ENCODE measurements at places on chromosomes 4 and X.
A peak's percentile ranks its signal among the peaks of the same experiment; 100 is the strongest.

DNA sequence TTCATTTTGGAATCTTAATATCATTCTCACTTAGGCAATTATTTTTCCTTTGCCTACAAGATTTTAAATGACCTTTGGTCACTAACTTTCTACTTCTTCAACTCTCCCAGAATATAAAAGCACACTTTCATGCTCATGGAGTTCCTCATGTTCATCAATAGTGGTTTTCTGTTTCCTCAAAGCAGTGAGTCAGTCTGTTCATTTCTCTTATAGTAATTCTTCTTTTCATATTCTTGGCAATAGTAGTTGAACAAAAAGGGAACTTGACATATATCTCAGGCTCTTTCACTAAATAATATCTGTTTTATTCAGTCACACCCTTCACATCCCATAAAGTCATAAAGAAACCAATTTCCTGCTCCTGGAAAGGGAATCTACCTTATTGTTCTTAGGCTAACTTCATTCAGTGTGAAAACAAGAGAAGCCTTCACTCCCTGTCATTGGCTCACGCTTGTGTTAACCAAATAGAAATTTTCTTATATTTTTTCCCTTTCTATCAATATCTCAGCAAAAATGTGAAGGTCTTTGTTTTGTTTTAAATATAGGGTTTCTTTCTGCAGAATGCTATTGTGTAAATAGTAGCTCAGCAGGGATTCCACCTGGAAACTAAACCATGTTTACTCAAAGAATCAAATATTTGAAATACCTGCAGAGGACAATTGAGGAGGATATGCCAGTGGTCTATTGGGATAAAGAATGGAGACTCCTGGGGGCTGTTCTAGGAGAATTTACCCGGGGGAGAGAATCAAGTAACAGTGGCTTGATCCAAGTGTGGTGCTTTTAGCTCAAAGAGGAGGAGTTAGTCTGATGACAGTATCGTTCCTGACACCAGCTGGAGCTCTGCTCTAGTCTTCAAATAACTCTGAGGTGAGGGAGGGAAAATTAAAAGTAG, 13.4 kb upstream of the TNIP3 start:
- DNase-seq, result no peak

- DNase-seq, result no peak
These were observed 45.6 kb upstream of the CHRNA9 start for GRCh38 chr4:40289366-40290188.

GRCh38 chr4:119971431-119972084, 95.1 kb downstream of the MAD2L1 start:
- DNase-seq, result no peak

DNA sequence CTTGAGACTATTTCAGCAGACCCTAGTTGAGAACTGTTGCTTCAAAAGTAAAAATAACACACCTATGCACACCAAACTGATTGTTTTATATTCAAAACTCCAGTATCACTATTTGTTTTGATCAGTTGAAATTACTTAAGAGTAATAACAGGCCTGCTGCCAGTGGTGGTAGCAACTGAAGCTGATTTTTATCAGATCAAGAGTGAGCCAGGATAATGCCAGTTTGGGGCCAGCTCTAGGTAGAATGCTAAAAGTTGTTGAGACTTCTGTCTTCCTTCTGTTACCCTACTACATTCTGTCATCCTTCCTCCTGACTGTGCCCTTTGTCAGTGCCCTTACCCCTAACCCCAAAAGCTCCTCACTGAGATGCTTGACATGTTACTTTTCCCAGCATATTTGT, 228.7 kb upstream of the SPRY1 start:
- no peak for DNase-seq

GRCh38 chr4:5562476-5562875, 145.9 kb downstream of the EVC2 start:
- no peak for DNase-seq

GRCh38 chr4:116005806-116006088, 892.3 kb upstream of the NDST4 start:
- DNase-seq, result no peak

DNA sequence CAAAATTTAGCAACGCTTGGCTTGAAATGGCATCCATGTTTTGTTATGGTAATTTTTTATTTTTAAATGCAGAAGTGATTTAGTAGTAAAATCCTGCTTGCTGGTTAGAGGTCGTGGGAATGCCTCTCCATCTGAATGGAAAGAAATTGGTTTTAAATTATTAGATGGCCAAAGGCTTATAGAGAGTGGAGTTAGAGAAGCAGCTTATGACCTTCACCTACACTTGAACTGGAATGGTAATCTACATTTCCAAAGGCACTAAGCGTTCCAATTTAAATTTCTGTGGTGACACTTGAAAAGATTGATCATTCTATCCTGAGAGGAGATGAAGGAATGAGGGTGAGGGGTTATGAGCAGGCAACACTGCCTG, 280.7 kb downstream of the RAPGEF2 start:
- no peak for DNase-seq

- DNase-seq, result no peak
These were observed 15.7 kb downstream of the FHL1 start for GRCh38 chrX:136162827-136163570.

DNA sequence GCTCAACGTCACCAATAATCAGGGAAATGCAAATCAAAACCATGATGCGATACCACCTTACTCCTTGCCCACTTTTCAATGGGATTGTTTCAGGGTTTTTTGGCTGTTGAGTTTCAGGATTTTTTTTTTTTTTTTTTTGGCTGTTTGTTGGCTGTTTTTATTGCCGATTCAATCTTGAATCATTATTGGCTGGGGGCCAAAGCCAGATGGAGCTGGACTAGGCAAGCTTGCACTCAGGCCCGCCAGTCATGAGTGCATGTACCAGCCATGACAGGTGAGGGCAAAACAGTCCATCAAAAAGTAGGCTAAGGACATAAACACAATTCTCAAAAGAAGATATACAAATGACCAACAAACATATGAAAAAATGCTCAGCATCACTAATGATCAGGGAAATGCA, 13.3 kb downstream of the YIPF7 start:
- DNase-seq, result no peak

- DNase-seq, result no peak
These were observed 259.7 kb downstream of the BMPR1B start for GRCh38 chr4:95017305-95018064.

GRCh38 chrX:50871922-50872453, 38.5 kb upstream of the BMP15 start:
- DNase-seq, result peak; percentile 0

GRCh38 chrX:152901816-152902501, 4.1 kb downstream of the ZNF185 start:
- no peak for DNase-seq

GRCh38 chrX:134025986-134026545, 40.7 kb upstream of the GPC3 start:
- no peak for DNase-seq

GRCh38 chrX:18793601-18794089, 86.2 kb downstream of the PPEF1 start:
- DNase-seq, result no peak

DNA sequence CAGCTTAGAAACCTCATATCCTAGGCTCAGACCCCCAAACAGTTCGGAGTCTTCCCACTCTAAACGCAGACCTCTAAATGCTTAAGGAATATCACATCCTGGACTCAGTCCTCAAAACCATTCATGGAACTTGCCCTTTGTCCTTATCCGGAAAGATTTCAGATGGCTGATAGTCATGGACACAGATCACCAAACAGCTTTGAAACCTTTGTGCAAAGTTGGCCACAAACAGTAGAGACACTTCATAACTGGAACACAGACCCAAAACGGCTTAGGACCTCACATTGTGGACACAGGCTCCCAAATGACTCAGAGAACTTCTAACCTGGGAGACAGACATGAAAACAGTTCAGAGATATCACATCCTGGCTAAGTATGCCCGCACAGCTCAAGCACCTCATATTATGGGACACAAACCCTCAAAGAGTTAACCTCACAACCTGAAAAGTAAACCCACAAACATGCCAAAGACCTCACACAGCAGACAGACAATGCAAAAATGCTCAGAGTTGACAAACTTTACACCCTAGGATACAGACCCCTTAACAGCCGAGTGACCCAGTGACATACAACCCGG, 15.5 kb downstream of the SUV39H1 start:
- no peak for DNase-seq

- DNase-seq, result no peak
These were observed 2.9 kb downstream of the ANTXR2 start for GRCh38 chr4:80069837-80070731.

GRCh38 chr4:89308161-89308500, 531 bp upstream of the GPRIN3 start:
- DNase-seq, result peak; percentile 53

DNA sequence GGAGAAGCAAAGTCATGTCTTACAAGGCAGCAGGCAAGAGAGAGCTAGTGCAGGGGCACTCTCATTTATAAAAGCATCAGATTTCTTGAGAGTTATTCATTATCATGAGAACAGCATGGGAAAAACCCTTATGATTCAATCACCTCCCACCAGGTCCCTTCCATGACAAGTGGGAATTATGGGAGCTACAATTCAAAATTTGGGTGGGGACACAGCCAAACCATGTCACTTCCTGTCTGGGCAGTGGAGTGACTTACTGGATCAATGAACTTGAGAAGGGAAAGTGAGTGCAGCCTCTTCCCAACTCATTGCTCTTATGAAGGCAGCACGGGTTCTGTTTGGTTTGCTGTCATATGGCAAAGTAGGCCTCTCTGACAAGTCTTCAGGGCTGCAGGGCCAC, 261.8 kb upstream of the TAPT1 start:
- no peak for DNase-seq

DNA sequence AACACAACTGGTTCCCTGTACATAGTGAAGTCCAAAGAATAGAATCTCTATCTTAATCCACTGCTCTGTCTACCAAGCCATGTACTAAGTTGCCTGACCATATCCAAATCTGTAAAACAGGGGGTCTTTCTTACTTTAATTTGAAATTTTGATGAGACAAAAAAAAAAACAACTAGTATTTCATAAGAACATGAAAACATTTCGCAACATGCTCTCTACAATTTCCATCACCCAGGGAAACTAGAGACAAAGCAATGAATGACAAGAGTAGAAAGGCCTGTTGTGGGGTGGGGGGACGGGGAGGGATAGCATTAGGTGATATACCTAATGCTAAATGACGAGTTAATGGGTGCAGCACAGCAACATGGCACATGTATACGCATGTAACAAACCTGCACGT, 279.9 kb downstream of the PPP3CA start:
- no peak for DNase-seq

DNA sequence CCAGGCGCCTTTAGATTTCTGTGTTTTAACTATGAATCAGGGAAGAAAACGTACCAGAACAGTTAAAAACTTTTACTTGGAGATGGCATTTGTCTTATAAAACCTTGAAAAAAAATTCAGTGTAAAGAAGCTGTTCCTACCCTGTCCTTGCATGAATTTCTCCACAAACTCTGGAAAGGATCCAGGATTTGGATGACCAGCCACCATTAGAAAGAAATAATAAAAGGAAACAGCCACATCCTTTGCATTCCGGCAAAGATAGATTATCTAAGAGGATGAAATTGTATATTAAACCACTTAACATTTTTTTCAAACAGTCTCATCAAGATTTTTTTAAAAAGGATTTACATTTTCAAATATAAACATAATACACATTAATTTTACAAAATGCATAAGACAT, 10.6 kb downstream of the SULT1E1 start:
- no peak for DNase-seq

- DNase-seq, result no peak
These were observed 196.4 kb downstream of the LRBA start for GRCh38 chr4:150818661-150819060.

DNA sequence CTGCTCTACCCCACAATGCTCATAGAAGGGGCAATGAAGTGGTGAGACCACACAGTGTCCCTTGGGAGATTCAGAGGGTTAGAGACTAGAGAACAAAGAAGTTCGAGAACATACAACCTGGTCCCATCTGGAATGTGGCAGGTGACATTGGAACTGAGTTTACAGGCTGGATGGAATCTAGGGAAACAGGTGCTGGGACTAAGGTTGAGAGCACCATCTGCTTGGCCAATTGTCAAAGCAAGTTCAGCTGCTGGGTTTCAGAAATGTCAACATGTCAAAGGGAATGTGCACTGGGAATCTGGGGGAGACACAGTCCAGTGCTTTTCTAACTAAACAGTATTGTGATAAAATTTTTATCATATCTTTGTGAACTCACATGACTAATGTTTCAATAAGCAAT, 15.9 kb upstream of the FAM13A start:
- DNase-seq, result peak; percentile 4

GRCh38 chr4:183287309-183287659, 32.8 kb downstream of the CLDN22 start:
- no peak for DNase-seq

- DNase-seq, result no peak
These were observed 424.5 kb downstream of the RPA4 start for GRCh38 chrX:97308171-97308570.

- no peak for DNase-seq
These were observed 177.4 kb downstream of the PALLD start for GRCh38 chr4:168674077-168674747.

GRCh38 chr4:73087871-73088270, 18.4 kb upstream of the COX18 start:
- DNase-seq, result no peak

DNA sequence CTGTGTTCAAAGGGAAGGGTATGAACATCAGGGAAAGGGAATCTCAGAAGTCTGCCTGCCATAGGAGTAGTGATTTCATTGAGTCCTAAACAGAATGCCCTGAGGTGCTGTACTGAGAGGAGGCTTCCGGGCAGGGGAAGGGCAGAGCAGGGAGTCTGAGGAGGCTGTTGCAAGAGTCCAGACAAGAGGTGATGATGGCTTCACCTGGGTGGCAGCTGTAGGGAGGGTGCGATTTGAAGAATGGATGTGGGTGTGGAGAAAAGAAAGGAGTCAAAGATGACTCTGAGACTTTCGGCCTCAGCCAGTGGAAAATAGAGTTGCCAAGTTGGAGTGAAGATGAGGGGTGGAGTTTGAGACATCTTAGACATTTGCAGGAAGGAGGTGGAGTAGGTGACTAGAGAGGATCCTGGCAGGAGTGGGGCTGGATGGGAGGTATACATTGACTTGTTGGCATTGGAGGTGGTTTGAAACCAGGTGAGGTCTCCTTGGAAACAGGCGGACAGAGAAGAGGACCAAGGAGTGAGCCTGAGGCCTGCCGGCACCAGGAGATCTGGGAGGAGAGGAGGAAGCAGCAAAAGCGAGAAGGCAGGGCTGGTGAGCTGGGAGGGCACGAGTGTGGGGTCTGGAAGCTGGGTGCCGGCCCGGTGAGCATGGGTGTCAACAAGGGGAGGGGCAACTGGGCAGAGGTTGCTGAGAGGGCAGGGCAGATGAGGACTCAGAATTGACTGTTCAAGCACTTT, 24.2 kb downstream of the TBC1D14 start:
- no peak for DNase-seq

GRCh38 chr4:80918004-80918403, 112.5 kb upstream of the BMP3 start:
- DNase-seq, result no peak

GRCh38 chr4:145635117-145635516, 15.9 kb downstream of the MMAA start:
- no peak for DNase-seq

DNA sequence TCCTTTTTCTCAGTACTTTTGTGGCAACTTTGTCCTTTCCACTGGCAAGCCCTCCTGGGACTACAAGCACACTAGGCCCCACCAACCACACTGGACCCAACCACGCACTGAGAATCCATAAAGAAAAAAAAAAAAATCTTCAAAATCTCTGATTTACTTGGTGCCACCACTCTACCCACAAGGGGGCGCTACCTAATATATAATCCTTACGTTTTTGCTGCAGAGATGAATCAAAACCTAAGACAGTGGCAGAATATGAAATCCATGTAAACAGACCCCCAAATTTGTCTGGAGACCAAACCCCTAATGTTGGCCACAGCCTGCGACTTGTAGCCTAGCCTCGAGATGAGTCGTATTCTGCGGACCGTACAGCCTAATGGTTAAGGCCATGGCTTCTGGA, 63.5 kb upstream of the ARHGAP36 start:
- DNase-seq, result no peak
